Cardiac muscle cell (in vitro differentiated cells and primary cell): ENCODE measurements at places on chromosomes 4 and X. TPM values are rescaled to one million over a fixed set of nuclear protein-coding genes. Genes with fewer than 3 reads are reported as not detected.

UGT2B10 gene
- not detected in 2 replicates for polyA plus RNA-seq

C4orf17 gene
- not detected in 2 replicates for polyA plus RNA-seq

MAGEA10 gene
- not detected in 2 replicates for polyA plus RNA-seq

GRK4 gene
- polyA plus RNA-seq, result 10.0 and 11.1 TPM in 2 replicates

CD40LG gene
- polyA plus RNA-seq, result not detected in 2 replicates

APOOL gene
- polyA plus RNA-seq, result 3.2 and 5.2 TPM in 2 replicates

AFF2 gene
- polyA plus RNA-seq, result 4.4 and 5.4 TPM in 2 replicates

BEX5 gene
- 7.3 and 10.3 TPM in 2 replicates for polyA plus RNA-seq

SPIN2A gene
- 2.3 and 2.5 TPM in 2 replicates for polyA plus RNA-seq

CT45A8 gene
- not detected in 2 replicates for polyA plus RNA-seq

CXorf51A gene
- not detected in 2 replicates for polyA plus RNA-seq

CD99 gene
- 467 and 575 TPM in 2 replicates for polyA plus RNA-seq

PNMA3 gene
- polyA plus RNA-seq, result 8.9 and 20.3 TPM in 2 replicates

ANXA5 gene
- 244 and 263 TPM in 2 replicates for polyA plus RNA-seq

EDA gene
- 0.52 and 0.56 TPM in 2 replicates for polyA plus RNA-seq

L1CAM gene
- 1.4 and 1.5 TPM in 2 replicates for polyA plus RNA-seq

SMPX gene
- polyA plus RNA-seq, result 633 and 1,072 TPM in 2 replicates

FATE1 gene
- not detected in 2 replicates for polyA plus RNA-seq

SLC38A5 gene
- polyA plus RNA-seq, result 0.16 TPM in 1 of 2 replicates, not detected in the other

GPC3 gene
- polyA plus RNA-seq, result 275 and 323 TPM in 2 replicates

GABRE gene
- 0.60 and 1.0 TPM in 2 replicates for polyA plus RNA-seq

FAM236D gene
- polyA plus RNA-seq, result not detected in 2 replicates

TCEAL2 gene
- 4.5 and 6.4 TPM in 2 replicates for polyA plus RNA-seq

ZDHHC15 gene
- polyA plus RNA-seq, result 1.9 and 3.9 TPM in 2 replicates

GAGE12J gene
- not detected in 2 replicates for polyA plus RNA-seq

EPGN gene
- polyA plus RNA-seq, result not detected in 2 replicates

NAP1L2 gene
- polyA plus RNA-seq, result 2.7 and 3.6 TPM in 2 replicates
